Activated CD4-positive, alpha-beta T cell treated with anti-CD3 and anti-CD28 coated beads, Interleukin-2, amount 50 U/mL, for 24 hours (primary cell): ENCODE measurements at places on chromosomes 7 and 10.

DNA sequence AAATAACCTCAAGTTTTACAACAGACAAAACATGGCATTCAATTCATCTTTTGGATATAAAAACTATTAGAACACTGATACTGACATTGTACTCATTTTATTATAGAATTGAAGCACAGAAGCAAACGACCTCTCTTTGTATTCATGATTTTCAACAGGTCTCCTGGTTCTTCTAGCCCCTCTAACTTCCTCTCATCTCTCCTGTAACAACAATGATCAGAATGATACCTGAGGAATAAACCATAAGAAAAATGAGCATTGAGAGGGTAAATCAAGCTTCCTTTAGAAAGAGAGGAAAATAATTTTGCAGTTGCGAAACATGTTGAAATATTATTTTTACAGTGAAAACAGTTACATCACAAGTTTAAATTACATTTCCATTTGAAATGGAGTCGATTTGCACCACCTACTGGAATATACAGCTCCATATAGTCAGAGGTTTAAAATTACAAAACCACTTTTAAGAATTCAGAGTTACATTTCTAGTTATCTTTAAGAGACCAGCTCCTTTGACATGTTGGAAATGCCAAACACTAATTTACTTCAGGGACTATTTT lies 17.5 kb upstream of the TEX36 start:
- DNase-seq = no peak

DNA sequence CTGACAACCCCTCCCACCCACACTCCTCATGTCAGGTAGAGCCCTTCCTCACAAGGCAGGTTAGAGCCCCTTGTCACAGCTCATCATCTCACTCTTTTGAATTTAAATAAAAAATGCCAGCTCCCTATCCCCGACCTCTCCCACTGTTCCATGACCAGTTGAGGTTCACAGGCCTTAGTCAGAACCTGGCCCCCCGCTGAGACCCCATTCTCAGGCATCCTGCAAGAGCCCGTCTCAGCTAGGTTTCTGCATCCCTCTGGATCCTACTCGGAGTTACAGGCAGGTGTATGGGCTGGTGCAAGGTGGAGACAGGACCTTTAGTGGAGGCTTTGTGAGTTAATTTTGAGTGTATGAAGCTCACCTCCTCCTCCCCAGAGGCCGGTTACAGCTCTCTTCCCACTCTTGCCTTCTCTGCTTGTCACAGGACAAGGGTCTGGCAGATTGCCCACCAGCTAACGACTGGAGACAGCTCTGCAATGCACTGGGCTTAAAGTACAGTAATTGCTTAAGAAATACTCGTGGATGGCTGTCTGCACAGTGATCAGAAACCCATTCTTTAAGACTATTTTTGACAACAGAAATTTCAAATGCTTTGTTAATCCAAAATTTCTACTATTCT lies 394.9 kb upstream of the DPP6 start:
- DNase-seq = no peak

- DNase-seq = no peak
Measured at GRCh38 chr10:66586897-66587679, 338.7 kb upstream of the LRRTM3 start.

DNA sequence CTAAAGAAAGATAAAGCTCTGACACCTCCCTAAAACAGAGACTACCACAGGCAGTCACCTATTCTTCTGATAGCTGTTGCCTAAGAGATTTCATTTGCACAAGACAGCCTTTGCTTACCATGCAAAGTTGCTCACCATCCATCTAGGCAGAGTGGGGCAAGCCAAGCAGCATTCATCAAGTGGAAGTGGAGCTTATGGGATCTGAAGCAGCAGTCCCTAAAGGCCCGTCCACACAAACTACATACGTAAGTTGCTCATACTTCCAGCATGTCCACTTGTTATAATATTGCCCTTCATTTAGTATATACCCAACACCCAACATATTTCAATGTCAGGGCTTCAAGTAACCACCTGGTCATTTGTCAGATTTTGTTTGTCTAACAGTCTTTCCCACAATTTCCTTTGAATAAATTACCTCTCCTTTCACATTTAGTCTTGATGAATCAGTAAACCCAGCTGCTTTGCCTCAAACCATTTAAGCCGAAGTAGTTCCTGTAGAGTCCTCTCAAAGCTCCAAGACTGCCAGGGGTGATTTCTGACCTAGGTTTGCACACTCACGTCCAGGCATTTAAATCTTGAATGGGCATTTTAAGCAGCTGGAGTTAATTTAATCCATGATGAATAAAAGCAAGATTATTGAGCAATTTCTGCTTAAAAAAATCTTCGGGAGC lies 67.9 kb downstream of the ATAD1 start:
- no peak for DNase-seq

DNA sequence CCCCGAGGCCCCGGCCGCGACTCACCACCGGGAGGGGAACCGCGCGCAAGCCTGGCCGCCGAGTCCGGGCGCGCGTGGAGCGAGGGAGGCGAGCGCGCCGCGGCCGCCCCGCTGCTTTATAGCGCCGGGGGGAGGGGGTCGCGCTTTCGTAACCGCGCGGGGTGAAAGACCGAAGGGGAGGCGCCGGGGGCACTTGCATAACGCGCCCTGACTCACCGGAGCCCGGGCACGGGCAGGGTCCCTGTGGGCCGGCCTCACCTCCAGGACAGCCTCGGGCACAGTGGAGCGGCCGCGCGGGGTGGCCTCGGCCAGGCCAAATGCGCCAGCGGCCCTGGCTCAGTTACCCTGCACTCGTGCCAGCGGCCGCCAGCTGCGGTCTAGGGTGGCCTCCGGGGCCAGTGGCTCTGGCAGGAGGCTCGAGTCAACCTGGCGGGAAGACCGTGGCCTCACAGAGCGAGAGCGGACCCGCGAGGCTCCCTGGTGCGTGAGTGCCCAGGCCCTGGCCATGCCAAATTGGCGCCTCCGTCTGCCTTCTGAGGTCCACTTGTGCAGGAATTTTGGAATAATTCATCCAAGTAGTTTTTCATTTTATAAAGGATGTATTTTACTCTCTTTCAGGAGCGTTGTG lies at the start of gene RBP4:
Gene RBP4 (minus strand): TSS at position 90 of the 628 bp plus-strand sequence. CDS start 207 bp downstream, outside the sequence.
- DNase-seq = no peak

DNA sequence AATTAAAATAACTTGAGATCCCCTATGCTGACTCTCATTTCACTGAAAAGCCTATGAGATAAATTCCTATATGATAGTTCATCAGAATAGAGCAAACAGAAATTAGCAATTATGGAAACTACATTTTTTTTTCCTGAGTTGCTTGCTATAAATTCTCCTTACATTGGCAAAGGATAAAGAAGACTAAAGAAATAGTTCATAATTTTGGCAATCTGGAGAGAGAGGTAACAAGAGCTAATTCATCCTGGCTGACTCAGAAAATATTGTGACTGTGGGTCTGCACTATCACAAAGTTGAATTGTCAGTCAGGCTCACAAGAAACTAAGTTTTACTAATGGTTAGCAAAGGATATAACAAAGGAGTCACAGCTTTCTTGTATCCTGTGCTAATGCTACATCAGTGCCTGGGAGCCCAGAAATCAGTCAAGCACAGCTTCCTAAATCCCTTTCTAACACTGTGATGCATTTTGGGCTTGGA lies 483.0 kb downstream of the MAGI2 start:
- DNase-seq = no peak

- DNase-seq = peak; percentile 7
Measured at GRCh38 chr10:24503461-24504320, 220.0 kb downstream of the ARHGAP21 start.

DNA sequence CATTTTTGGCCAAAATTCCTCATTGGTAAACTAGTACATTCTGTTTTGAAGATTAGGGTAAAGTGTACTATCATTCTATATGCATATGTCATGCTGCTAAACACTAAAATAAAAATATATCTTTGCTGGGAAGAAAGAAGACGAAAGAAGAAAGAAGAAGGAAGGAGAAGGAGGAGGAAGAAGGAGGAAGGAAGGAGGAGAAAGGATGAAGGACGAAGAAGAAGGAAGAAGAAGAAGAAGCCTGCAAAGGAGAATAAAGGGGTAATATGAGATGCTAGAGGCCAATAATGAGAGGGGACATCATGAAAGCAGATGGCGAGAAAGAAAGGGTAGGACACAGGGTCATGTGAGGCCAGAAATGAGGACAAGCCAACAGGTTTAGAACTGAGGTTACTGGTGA lies 8.0 kb downstream of the SLC25A13 start:
- no peak for DNase-seq

GRCh38 chr7:116971869-116972268 lies 18.6 kb downstream of the ST7 start:
- DNase-seq = no peak

DNA sequence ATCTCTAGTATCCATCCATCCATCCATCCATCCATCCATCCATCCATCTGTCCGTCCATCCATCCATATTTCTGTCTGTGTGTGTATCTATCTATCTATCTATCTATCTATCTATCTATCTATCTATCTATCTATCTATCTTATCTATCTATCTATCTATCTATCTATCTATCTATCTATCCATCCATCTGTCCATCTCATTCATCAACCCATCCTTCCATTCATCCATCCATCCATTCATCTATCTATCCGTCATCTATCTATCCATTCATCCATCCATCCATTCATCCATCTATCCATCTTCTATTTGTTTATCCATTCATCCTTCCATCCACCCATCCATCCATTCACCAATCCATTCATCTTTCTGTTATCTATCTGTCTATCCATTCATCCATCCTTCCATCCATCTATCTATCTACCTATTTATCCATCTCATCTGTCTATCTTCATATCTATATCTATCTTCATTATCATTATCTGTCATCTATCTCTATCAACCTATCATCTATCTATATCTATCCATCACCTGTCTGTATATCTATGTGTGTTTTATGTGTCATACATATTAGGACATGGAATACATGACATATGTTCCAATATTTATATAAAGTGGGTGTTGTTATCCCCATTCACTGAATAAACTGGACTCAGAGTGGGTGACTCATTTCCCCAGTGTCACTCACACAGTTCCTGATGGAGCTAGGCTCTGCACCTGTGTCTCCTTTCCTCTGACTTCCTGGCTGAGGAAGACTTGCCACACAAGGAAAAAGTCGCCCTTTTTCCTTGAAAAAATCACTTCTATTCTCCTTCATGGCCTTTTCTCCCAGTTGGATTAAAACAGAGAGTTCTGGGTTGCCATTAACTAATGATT lies 200.1 kb downstream of the CCDC3 start:
- DNase-seq = no peak

GRCh38 chr7:41992881-41993867 lies 243.8 kb downstream of the GLI3 start:
- DNase-seq = no peak

- no peak for DNase-seq
Measured at GRCh38 chr10:116437076-116437692, 9.5 kb downstream of the PNLIPRP3 start.

DNA sequence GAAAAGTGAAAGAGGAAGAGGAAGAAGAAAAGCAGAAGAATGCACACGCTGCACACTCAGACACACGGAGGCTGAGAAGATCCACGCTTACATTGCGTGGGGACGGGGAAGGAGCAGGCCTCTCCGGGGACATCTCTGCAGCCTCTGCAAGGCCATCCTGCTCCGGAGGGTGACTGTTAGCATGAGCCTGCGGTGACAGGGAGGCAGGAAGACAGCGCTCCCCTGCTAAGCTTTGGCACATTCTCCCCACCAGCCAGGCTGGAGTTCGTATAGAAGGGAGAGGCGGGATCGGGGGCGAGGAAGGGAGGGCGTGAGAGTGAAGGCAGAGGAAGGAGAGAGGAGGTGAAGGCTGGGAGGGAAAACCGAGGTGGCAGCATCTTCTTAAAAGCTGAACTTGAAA lies 366.0 kb upstream of the SHH start:
- no peak for DNase-seq

DNA sequence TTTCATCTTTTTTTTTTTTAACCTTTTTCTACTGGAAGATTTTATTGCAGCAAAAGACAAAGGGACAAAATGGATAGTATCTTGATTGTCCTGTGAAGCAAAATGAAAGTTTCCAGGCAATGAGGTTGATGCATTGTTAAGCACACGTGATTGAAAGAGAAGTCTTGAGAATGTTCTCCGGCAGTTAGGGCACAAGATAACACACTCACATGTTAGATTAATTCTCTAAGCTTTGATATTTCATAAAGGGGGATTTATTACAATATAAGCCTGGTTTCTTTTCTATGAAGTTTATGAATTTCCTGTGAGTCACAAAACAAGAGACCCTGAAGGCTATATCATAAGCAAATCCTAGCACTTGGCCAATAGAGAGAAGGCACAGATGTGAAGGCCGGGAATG lies 93.4 kb upstream of the ARMC3 start:
- no peak for DNase-seq

GRCh38 chr10:3865565-3865964 lies 80.6 kb upstream of the KLF6 start:
- no peak for DNase-seq

DNA sequence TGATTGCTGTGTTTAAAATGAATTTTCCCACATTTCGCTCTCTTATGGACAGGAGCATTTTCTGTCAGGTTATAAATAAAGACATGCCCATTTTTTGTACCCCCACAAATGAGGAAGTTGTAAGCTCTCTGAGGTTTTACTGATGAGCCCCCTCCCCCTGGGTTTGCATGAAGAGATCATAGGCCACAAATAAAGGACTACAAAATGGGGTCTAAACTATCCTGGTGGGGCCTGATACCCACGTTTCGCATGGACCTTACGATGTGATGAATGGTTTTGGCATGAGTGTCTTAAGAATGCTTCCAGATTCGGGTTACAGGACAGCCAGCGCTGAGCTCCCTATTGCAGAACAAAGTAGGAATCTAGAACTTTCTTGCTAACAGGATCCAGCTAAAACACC lies 5.8 kb downstream of the IKZF1 start:
- DNase-seq = no peak

DNA sequence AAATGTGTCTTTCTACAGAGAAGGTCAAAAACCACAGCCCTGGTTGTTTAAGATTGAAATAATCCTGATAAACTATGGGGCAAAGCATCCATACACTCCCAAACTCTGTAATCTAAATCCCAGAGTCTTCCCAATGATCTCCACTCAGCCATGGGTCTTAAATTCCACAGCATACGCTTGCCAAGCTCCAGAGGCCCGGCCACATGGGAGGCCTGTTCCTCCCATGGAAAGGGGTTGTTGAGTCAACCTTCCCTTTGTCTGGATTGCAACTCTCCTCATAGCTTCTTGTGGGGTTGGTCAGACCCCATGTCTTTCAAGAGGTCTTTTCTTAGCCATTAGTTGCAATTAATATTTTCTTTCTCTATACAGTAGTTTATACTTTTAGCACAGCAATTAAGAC lies 718 bp upstream of the STEAP4 start:
- no peak for DNase-seq

GRCh38 chr7:50751146-50751545 lies 31.6 kb downstream of the GRB10 start:
- DNase-seq = no peak

GRCh38 chr7:98282703-98283102 lies 1.2 kb downstream of the BRI3 start:
- DNase-seq = no peak

GRCh38 chr10:45408421-45409319 lies 34.7 kb downstream of the ALOX5 start:
- no peak for DNase-seq

- DNase-seq = no peak
Measured at GRCh38 chr7:2151237-2151636, 81.5 kb downstream of the MAD1L1 start.
